GM04503 (cell line): ENCODE measurements at places on chromosomes 7 and 10.

GRCh38 chr7:11786186-11786585 is 45.8 kb downstream of the THSD7A start:
- DNase-seq: no peak

DNA sequence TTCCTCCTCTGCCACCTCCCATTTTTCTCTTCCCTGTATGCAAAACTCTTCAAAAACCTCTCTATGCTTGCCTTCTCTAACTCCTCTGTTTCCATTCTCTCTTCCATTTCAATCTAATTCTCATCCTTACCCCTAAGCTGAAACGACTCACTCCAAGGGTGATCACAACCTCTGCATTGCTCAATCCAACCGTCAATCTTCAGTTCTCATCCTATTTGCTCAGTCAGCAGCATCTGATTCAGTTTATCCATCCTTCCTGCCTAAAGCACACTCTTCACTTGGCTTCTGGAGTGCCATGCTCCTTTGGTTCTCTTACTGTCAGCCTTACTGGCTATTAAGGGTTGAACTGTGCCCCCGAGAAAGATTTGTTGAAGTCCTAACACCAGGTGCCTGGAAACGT is 163.5 kb upstream of the NEBL start:
- no peak for DNase-seq

DNA sequence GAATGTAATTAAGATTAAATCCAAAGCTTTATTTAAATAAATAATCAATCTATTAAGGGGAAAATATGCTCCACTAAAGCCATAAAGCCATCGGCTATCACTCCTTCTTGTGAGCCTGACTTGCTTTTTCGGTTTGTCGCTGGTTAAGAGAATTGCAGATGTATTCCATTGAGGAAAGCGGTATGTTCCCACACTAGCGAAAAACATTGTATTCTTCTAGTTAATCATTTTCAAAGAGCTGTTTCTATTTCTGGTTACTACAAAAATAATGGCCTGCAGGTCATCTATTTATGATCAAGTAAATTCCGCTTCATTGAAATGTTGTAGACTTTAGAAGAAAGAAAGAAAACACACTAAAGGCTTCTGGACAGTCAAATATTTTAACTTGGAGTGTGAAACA is 173.4 kb downstream of the CACNB2 start:
- no peak for DNase-seq

DNA sequence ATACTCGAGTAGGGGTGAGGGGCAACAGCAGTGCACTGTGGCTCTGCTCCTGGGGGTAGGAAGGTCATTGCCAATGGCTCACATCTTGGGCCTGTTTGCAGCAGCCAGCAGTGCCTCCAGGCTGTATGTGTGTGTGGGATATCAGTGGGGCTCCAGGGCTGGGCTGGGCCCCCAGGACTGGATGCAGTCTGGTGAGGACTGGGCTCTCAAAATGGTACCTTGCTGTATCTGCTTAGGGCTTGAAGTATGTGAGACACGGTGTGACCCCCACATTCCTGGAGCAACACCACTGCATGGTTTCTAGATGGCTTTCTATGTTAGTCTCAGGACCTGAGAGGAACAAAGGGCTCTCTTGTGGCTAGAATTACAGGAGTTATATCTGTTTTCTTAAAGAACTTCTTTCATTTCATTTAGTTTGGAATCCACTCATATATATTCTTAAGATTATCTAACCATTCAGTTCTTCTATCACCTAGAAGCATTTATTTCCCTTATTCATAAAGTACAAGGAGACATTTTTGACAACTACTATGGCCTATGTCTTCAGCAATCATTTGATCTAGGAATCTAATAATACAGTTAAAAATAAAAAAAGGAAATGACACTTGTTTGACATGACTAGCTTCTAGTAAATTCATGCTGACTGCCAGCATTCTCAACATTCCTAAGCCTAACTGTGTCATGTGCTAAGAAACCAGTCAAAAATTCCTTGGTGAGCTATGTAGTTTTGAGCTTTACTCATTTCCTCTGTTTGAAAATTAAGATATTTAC is 443.2 kb upstream of the SEMA3A start:
- DNase-seq: peak; percentile 70

GRCh38 chr10:117075064-117075463 is 63.0 kb downstream of the VAX1 start:
- DNase-seq: no peak

- DNase-seq: no peak
Measured at GRCh38 chr7:67566101-67566500, 569.5 kb downstream of the TYW1 start.

DNA sequence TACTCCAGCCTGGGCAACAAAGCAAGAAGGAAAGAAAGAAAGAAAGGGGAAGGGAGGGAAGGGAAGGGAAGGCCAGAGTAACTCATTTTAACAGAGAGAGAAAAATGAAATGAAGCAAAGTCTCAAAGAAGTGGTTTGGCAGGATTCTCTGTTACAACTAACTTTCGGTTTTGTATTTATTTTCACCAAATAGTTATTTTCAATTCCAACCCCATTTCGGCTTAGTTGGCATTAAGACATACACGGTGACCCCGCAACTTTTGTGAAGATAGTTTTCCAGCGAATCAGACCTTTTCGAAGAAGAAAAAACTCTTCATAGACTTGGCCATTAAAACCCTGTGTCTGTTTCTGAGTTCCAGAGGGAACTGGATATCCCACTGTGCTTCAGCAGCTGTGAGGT is 45.2 kb upstream of the LYZL2 start:
- DNase-seq: no peak
